ENCODE measurements at places on chromosomes 3 and 15. TPM values are rescaled to one million over a fixed set of nuclear protein-coding genes. Genes with fewer than 3 reads are reported as not detected.

Gene FAM81A
- 0.72 TPM for total RNA-seq

Gene LRRIQ4
- total RNA-seq, result 0.29 TPM

Gene CLRN1
- total RNA-seq, result not detected

Gene CYP1A2
- not detected for total RNA-seq

Gene CCR8
- total RNA-seq, result not detected

Gene TKT
- 453 TPM for total RNA-seq

Gene SLCO3A1
- total RNA-seq, result 5.3 TPM

Gene ARL14
- total RNA-seq, result not detected

Gene GHRL
- total RNA-seq, result not detected

Gene SPINT1
- total RNA-seq, result 0.72 TPM

Gene WWTR1
- total RNA-seq, result 84.7 TPM

Gene IL16
- 6.5 TPM for total RNA-seq

Gene SLC12A8
- 33.0 TPM for total RNA-seq

Gene ACKR4
- not detected for total RNA-seq

Gene STARD9
- total RNA-seq, result 9.4 TPM

Gene PYGO1
- 18.0 TPM for total RNA-seq

Gene GNAT1
- total RNA-seq, result not detected

Gene PODXL2
- 0.36 TPM for total RNA-seq

Gene CPNE9
- total RNA-seq, result not detected

Gene GOLGA6B
- total RNA-seq, result not detected

Gene CFAP100
- not detected for total RNA-seq

Gene KBTBD8
- 3.8 TPM for total RNA-seq

Gene ISLR
- 77.5 TPM for total RNA-seq

Gene LEKR1
- 1.5 TPM for total RNA-seq

Gene CPN2
- total RNA-seq, result 0.29 TPM

Gene BCL2A1
- total RNA-seq, result 0.29 TPM

Gene PLA2G4B
- total RNA-seq, result 0.72 TPM

Gene FBLN2
- 54.6 TPM for total RNA-seq
